Stimulated activated naive CD4-positive, alpha-beta T cell treated with Interleukin-2 at 50 U/mL for 16 hours (primary cell): ENCODE measurements at places on chromosomes 7 and 10.
A peak's percentile ranks its signal among the peaks of the same experiment; 100 is the strongest.

- no peak for DNase-seq
Measured at GRCh38 chr10:85784792-85785191, 581.8 kb downstream of the GRID1 start.

GRCh38 chr10:82071231-82071630 lies 196.2 kb downstream of the NRG3 start:
- DNase-seq, result no peak

- DNase-seq, result no peak
Measured at GRCh38 chr10:69562731-69563254, 10.4 kb downstream of the NEUROG3 start.

DNA sequence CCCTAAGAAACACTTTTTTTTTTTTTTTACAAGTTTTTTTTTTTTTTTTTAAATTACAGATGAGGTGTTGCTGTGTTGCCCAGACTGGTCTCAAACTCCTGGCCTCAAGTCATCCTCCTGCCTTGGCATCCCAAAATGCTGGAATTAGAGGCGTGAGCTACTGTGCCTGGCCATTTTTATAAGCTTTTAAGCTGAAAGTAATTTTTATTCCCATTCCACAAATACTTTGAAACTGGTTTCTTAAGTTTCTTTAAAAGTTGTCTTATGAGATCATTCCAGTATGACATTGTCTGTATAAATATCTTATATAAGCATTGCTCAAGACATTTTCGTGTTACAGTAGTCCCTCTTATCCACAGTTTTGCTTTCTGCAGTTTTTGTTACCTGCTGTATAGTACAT lies 61.4 kb upstream of the CYP26C1 start:
- no peak for DNase-seq

- DNase-seq, result no peak
Measured at GRCh38 chr10:70121281-70121949, 11.2 kb downstream of the AIFM2 start.

DNA sequence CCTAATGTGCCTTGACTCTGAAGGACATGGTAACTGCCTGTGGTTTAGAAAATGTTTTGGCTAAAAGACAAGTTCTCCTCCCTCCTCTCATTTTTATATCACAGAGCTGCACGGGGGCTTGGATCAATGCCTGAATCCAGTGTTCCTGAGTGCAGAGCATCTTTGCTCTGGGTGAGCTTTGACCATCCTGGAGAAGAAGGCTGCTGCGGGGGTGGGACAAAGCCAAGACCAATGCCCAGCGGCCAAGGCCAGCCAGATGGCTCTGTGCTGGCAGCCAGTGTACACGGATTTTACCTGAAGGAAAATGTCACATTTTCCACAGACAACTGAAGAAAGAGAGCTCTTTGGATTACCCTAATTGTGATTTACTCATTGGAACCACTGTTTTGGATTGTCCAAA lies 102.0 kb upstream of the TARP start:
- DNase-seq, result no peak

DNA sequence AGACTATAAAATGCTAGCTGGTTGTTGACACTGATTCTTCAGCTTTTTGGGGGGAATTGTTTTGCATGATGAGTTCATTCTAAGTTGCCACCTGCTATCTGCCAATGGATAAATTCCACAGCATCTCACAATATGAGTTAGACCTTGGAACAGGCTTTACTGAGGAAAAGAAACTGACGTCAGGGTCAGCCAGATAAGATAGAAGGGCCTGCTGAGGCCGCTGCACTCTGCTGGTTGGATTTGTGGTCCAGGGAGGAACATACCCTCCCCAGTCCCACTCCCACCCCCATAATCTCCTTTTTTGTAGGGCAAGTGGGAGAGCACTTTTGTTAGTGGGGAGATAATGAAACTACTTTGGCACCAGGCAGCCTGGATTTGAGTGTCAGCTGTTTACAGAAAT lies 110.6 kb upstream of the PRR15 start:
- no peak for DNase-seq

DNA sequence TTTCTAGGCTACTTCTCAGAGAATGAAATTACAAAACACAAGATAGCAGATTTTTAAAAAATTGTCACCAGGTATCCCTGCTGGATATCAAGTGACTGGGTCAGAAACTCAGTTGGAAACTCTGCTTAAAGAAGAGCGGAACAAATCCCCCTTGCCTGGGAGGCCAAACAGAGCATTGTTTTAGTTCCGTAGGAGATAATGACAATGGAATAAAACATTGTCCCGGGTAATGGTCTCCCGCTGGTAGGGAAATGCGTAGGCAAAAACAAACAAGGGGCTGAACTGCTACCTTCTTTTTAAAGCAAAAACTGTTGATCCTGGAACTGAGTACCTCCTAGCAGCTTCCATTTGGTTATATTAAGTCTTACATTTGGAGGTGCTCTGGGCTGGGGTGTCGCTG lies 21.3 kb upstream of the VAX1 start:
- no peak for DNase-seq

GRCh38 chr10:13414855-13415254 lies 66.8 kb upstream of the SEPHS1 start:
- DNase-seq, result no peak

DNA sequence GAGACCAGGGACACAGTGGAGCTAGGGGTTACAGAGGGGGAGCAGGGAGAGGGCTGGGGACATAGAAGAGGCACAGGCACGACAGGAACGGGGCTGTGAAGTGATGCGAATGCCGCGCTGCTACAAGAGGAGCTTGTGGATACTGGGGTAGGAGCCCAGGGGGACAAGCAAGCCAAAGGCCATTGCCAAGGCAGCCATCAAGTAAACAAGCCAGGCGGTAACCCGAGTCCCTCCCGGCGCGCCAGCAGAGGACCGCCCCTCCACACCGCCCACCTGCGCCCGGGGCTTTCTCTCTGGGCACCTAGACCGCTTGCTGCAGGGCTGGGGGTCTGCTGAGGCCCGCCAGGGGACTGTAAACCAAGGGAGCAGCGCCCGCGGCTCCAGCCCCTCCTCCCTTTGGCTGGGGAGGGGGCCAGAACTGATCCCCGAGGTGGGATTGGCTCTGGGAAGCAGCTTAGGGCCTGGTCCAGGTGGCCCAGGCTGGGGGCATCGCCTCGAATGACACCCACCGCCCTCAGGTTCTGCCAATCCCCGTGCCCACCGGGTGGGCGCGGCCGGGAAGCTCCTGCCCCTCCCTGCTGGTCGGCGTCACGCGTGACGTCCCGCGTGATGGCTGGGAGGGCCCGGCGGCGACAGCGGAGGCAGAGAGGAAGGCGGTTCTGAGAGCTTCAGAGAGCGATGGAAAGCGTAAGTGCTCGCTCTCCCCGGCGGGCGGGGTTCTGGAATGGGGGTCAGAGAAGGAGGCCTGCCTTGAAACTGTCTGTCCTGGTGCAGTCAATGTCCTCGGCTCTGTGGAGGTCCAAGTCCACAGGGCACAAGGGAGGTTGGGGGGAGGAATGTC lies 982 bp downstream of the SFXN3 start:
- peak; percentile 75 for DNase-seq
